Esophagus (tissue), 2 donors: ENCODE measurements at places on chromosomes 4 and X. TPM values are rescaled to one million over a fixed set of nuclear protein-coding genes. Genes with fewer than 3 reads are reported as not detected.

Gene RHOXF2B
- not detected for polyA plus RNA-seq

Gene COL25A1
- polyA plus RNA-seq, result 0.06 TPM

Gene PABPC1L2B
- not detected for polyA plus RNA-seq

Gene OCRL
- 6.4 TPM for polyA plus RNA-seq

Gene SLC9B1
- 0.08 TPM for polyA plus RNA-seq

Gene CNGA1
- 3.4 TPM for polyA plus RNA-seq

Gene ANAPC4
- polyA plus RNA-seq, result 13.8 TPM

Gene SPANXN3
- not detected for polyA plus RNA-seq

Gene S100P
- polyA plus RNA-seq, result 290 TPM

Gene MAGEA2
- polyA plus RNA-seq, result not detected

Gene GLUD2
- 0.52 TPM for polyA plus RNA-seq

Gene SMIM10L2A
- 0.76 TPM for polyA plus RNA-seq

Gene CPLX1
- polyA plus RNA-seq, result 2.8 TPM

Gene RBM46
- polyA plus RNA-seq, result not detected

Gene IL3RA
- 2.2 TPM for polyA plus RNA-seq

Gene UGT8
- 0.61 TPM for polyA plus RNA-seq

Gene VCX3A
- polyA plus RNA-seq, result not detected

Gene RPGR
- 10.0 TPM for polyA plus RNA-seq

Gene PIN4
- polyA plus RNA-seq, result 28.6 TPM

Gene SOWAHB
- 1.6 TPM for polyA plus RNA-seq
